Osteocyte (in vitro differentiated cells): ENCODE measurements at places on chromosomes 6 and 20. TPM values are rescaled to one million over a fixed set of nuclear protein-coding genes. Genes with fewer than 3 reads are reported as not detected.

DNA sequence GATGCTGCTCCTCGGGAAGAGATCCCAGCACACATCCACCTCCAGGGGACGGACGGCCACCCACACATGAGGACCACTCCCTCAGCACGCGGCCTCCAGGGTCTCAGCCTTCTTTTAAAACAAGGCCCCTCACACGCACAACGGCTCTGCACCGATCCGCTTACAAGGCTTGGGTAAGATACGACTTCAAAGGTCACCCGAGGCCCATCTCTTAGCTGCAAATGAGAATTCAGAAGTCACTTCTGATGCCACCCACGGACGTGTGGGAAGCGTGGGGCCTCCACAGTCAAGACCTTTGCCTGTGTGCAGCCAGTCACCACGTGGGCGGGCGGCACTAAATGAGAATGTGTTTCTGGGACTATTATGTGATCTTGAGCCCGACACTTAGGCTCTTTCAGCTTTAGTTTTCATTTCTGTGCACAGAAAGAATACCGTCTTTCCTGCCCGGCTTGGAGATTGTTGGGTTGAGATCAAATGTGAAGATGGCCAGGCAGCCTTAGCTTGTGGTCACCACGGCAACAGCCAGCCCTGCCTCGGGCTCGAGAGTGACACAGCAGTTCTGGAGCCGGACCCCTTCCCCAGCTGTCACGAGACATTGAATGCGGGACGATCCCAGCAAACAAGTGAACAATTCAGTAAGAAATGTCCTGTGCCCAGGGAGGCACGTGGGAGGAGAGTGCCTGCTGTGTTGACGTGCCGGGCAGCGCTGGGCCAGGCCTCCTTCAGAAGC, 91.6 kb downstream of the RAMACL start:
- H3K4me1 ChIP-seq, result no peaks in the 10 kb centered on the region
- H3K27me3 ChIP-seq, result no peaks in the 10 kb centered on the region
- DNase-seq, result no peak
- peaks cover 39% of the 10 kb centered on the region for H3K36me3 ChIP-seq

FRK gene
- total RNA-seq, result 0.03 and 0.05 TPM in 2 replicates

DNA sequence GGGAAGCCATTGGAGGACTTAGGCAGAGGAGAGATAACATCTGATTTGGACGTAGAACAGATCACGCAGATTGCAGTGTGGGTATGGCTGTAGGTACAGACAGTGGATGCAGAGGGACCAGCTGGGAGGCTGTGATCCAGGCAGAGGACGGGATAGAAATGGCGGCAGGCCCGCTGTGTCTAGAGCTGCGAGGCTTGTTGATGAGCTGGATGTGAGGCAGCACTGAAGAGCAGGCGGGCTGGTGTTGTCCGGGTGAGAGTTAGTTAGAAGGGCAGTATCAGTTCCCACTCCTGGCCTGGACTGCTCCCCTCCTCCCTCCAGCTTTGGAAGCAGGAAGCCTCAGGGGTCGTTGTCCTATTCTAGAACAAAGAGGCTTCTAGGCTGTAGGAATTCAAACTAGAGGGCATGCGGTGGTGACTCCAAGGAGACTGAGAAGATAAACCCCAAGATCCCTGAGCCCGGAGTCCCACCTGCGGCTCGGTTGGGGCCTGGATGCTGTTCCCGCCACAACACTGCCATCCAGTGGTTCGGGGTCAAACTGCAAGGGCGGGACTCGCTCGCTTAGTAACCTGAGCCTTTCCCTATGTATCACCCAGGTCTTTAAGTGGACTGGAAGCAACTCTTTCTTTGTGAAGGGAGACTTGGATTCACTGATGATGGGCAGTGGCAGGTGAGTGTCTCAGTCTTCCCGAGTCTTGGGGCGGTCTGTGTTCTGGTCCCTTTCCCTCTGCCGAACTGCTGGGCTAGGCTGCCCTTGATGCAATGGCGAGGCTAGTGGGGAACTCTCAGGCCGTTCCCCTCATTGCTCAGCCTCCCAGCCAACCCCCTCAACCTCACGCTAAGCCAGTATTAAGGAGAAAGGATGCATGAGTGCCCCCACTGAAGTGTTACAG, 11.2 kb downstream of the TLDC2 start:
- H3K4me3 ChIP-seq, result peak overlapping the region; percentile 38
- H3K27ac ChIP-seq, result no peak overlapping the region
- peak; percentile 93 for DNase-seq
- peaks cover 4% of the 10 kb centered on the region for H3K27me3 ChIP-seq
- peaks cover 4% of the 10 kb centered on the region for H3K36me3 ChIP-seq

DNA sequence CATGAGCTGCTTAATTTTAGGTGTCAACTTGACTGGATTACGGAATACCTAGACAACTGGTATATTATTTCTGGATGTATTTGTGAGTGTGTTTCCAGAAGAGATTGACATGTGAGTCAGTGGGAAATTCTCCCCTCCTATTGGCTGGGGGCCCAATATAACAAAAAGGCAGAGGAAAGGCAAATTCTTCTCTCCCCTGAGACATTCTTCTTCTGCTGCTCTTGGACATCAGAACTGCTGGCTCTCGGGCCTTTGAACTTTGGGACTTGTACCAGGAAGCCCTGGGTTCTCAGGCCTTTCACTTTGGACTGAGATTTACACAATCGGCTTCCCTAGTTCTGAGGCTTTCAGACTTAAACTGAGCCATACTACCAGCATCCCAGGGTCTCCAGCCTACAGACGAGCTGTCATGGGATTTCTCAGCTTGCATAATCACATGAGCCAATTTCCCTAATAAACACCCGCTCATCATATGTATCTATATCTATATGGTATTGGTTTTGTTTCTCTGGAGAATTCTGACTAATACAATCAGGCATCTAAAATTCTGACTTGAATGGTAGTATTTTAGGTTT, 7.6 kb upstream of the BTN3A3 start:
- H3K4me1 ChIP-seq, result peaks cover 38% of the 10 kb centered on the region
- H3K27ac ChIP-seq, result peak overlapping the region; percentile 90
- peaks cover 34% of the 10 kb centered on the region for H3K36me3 ChIP-seq
- DNase-seq, result no peak

ECT2L gene
- total RNA-seq, result 0.13 TPM in 1 of 2 replicates, not detected in the other

DNA sequence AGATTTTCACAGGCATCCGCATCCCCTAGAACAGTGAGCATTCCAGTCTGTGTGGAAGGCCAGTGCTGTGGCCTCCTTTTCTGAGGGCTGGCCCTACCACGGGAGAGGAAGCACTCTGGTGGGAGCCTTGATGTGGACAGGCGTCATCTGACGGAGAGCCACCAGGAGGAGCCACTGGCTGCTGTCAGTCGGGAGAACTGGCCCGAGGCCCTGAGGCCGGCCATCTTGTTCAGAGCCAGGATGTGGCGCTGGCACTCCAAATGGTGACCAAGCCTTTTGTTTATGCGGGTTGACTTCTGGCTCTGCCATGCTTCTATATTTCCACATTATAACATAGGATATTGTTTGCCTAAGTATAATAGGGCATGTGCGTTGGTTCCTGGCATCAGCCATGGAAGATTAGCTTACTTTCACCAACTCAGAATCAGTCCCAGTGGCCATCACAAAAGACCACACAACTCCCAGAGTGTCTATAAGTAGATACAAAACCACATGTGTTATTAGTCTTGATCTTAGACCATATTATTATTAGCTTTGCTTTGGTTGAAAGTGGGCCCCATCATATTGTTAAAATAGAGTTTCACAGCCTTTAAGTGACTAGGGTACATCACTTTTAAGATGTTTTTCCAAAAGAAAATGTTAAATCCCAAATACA, 273.9 kb upstream of the TAB2 start:
- no peak overlapping the region for H3K27ac ChIP-seq
- DNase-seq, result no peak
- peaks cover 5% of the 10 kb centered on the region for H3K36me3 ChIP-seq
- no peaks in the 10 kb centered on the region for H3K27me3 ChIP-seq

DNA sequence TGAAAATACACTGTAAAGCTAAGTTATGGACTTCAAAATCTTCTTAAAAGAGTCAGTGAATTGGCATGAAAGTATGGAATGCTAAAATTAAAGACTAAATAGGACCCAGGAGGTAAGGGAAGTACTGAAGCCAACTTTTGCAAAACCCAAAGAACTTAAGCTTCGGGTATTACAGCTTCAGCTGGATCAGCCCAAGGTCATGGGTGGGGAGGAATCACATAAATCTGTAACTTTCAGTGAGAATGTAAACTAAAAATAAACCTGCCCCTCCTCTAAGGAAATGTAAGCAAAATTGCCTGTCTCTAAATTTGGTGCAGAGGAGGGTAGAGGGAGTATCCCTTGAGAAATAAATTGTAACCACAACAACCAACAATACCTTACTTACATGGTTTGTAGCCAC, 4.4 kb upstream of the MUC21 start:
- no peaks in the 10 kb centered on the region for H3K36me3 ChIP-seq
- H3K27me3 ChIP-seq, result peaks cover 47% of the 10 kb centered on the region
- no peak for DNase-seq
- no peak overlapping the region for H3K27ac ChIP-seq
- no peak overlapping the region for H3K4me3 ChIP-seq
- peaks cover 5% of the 10 kb centered on the region for H3K4me1 ChIP-seq
